Left ventricle myocardium inferior (tissue), 1 donor: ENCODE measurements at places on chromosomes 4 and X. TPM values are rescaled to one million over a fixed set of nuclear protein-coding genes. Genes with fewer than 3 reads are reported as not detected.
A peak's percentile ranks its signal among the peaks of the same experiment; 100 is the strongest.

TECRL gene
- 1,086 TPM for total RNA-seq

TMEM271 gene
- not detected for total RNA-seq

GRCh38 chr4:150080337-150080736 is 2.1 kb downstream of the DCLK2 start:
- no peaks in the 10 kb centered on the region for H3K36me3 ChIP-seq
- peaks cover 53% of the 10 kb centered on the region for H3K4me1 ChIP-seq
- H3K27ac ChIP-seq: peak overlapping the region; percentile 14
- no peak for DNase-seq

DNA sequence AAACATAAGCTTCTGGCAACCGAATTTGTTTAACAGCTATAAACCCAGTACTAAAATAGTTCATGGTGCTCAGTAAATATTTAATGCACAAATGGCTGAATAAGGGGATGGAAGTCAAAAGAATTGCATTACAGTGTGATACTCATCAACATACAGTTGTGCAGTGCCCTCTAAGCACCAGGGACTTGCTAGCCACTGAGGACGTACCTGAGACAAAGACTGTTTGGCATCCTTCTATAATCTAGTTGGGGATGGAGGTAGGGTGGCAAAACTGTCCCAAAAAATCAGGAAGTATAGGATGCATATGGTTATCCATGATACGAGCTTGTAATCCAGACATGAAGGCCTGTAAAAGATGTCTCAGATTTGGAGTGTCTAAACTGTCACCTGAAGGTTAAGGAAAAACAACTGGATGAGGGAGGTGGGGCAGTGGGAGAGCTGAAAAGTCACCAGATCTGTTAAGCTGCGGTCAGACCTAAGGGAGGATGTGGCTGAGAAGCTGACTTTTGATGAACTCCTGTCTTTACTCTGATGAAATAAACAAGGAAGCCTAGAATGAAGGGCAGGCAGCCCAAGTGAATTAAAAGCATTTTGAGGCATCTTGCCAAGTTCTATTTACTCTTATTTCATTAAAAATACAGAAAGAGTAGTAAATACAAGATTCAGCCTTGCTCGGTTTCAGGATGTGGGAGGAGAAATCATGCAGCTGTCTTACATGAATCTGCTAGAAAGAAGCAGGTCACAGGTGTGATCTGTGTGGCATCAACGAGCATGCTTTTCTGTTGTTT is 12.0 kb upstream of the CD38 start:
- no peak for DNase-seq
- H3K27me3 ChIP-seq: no peaks in the 10 kb centered on the region
- H3K27ac ChIP-seq: no peak overlapping the region
- H3K4me3 ChIP-seq: no peak overlapping the region
- no peaks in the 10 kb centered on the region for H3K4me1 ChIP-seq

DNA sequence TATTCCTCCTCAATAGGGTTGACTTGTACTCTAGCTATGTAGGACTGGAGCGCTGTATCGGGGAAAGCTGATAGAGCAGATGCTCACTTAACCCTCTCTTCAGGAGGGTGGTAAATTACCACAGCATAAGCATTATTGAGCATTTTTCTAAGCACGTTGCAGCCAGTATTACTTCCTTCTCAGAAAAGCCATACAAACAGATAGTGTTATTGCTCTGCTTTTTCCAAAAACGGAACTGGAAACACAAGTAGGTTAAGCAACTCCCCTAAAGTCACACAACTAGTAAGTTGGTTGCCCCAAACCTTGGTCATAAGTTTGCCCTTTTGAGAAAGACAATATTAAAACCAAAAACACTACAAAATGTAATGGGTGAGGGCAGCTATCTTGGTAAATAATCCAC is 73.9 kb downstream of the REELD1 start:
- H3K4me3 ChIP-seq: no peak overlapping the region
- peaks cover 20% of the 10 kb centered on the region for H3K4me1 ChIP-seq

GRCh38 chr4:68347845-68348244 is 2.0 kb downstream of the YTHDC1 start:
- no peaks in the 10 kb centered on the region for H3K36me3 ChIP-seq
- no peak overlapping the region for H3K27ac ChIP-seq
- H3K27me3 ChIP-seq: no peaks in the 10 kb centered on the region
- H3K4me3 ChIP-seq: peak overlapping the region; percentile 94

GRCh38 chr4:95045429-95045828 is 287.7 kb downstream of the BMPR1B start:
- no peak overlapping the region for H3K4me3 ChIP-seq
- no peak overlapping the region for H3K27ac ChIP-seq
- peaks cover 5% of the 10 kb centered on the region for H3K4me1 ChIP-seq
- H3K27me3 ChIP-seq: peaks cover 4% of the 10 kb centered on the region
- DNase-seq: no peak
